Camera-type eye (tissue), 1 donor: ENCODE measurements at places on chromosomes 16 and 17. TPM values are rescaled to one million over a fixed set of nuclear protein-coding genes. Genes with fewer than 3 reads are reported as not detected.

CCL5 gene
- total RNA-seq, result 2.1 TPM

VWA3A gene
- total RNA-seq, result 0.33 TPM

ALOX12 gene
- total RNA-seq, result 0.60 TPM

CA5A gene
- not detected for total RNA-seq

CDK5R1 gene
- 39.2 TPM for total RNA-seq

SLC22A31 gene
- not detected for total RNA-seq

ZFP1 gene
- total RNA-seq, result 37.9 TPM

SPATA32 gene
- not detected for total RNA-seq

NPIPB13 gene
- not detected for total RNA-seq

PRSS22 gene
- 1.2 TPM for total RNA-seq

KRTAP2-3 gene
- not detected for total RNA-seq

BORCS6 gene
- 8.2 TPM for total RNA-seq

LPCAT2 gene
- 32.5 TPM for total RNA-seq

CCDC78 gene
- total RNA-seq, result 1.0 TPM

AIPL1 gene
- total RNA-seq, result 335 TPM

KRTAP4-11 gene
- total RNA-seq, result not detected

HIGD1B gene
- not detected for total RNA-seq

TMEM92 gene
- 0.16 TPM for total RNA-seq

ZNF19 gene
- total RNA-seq, result 13.4 TPM

CACNG3 gene
- 4.6 TPM for total RNA-seq

CDH5 gene
- 41.5 TPM for total RNA-seq

KCNJ12 gene
- total RNA-seq, result 9.8 TPM

HSF4 gene
- 33.2 TPM for total RNA-seq

IRX3 gene
- total RNA-seq, result 6.7 TPM

IL17C gene
- not detected for total RNA-seq

CCL2 gene
- 15.1 TPM for total RNA-seq

GP2 gene
- not detected for total RNA-seq

HS3ST2 gene
- 1.6 TPM for total RNA-seq

TBC1D3 gene
- total RNA-seq, result not detected

PTX4 gene
- total RNA-seq, result 1.6 TPM
